Adrenal gland (tissue), 19 donors: ENCODE measurements at places on chromosomes 5 and 9. TPM values are rescaled to one million over a fixed set of nuclear protein-coding genes. Genes with fewer than 3 reads are reported as not detected.

ZNF474 gene
- 0.28 TPM for total RNA-seq

RANBP17 gene
- total RNA-seq: 25.3 TPM

TLR4 gene
- total RNA-seq: 12.1 TPM

- H3K4me1 ChIP-seq: no peaks in the 10 kb centered on the region
- H3K4me3 ChIP-seq: no peak overlapping the region
- peaks cover 23% of the 10 kb centered on the region for H3K36me3 ChIP-seq
Observed at GRCh38 chr9:112404508-112404932, 24.6 kb downstream of the HSDL2 start.

- no peaks in the 10 kb centered on the region for H3K36me3 ChIP-seq
- no peaks in the 10 kb centered on the region for H3K27me3 ChIP-seq
- H3K27ac ChIP-seq: no peak overlapping the region
Observed at GRCh38 chr5:143874312-143874711, 62.4 kb downstream of the HMHB1 start.

DNA sequence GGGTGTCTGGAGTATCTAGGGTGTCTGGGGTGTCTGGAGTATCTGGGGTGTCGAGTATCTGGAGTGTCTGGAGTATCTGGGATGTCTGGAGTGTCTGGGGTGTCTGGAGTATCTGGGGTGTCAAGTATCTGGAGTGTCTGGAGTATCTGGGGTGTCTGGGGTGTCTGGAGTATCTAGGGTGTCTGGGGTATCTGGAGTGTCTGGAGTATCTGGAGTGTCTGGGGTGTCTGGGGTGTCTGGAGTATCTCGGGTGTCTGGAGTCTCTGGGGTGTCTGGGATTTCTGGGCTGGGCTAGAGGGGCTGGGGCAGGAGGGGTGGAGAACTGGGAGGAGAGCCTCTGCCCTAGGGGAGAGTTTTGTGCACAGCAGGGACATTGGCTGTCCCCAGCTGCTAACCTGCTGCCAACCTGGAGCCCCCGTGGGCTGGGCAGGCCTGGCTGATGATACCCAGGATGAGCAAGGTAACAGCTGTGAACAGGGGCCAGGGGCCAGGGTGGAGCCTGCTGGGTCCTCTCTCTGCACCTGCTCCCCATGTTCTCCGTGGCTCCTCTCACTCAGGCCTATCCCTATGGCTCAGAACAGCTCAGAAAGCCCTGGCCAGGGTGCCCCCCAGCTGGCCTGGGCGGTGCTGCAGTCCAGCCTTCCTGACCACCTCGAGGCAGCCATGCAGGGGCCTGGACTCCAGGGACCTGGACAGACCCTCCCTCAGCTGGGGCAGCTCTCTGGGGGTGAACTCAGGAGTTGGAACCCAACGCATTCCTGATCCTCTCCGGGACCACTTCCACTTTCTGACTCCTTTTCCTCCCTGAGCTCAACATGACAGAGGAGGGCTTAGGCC is 29.9 kb downstream of the LHX3 start:
- no peak overlapping the region for H3K27ac ChIP-seq
- no peaks in the 10 kb centered on the region for H3K4me1 ChIP-seq
- no peaks in the 10 kb centered on the region for H3K36me3 ChIP-seq
- H3K27me3 ChIP-seq: peaks cover 10% of the 10 kb centered on the region
- no peak for DNase-seq
